ENCODE measurements at places on chromosomes 11 and 22.

- no peak for DNase-seq
Observed at GRCh38 chr11:60029015-60029632, 11.1 kb upstream of the OOSP2 start.

DNA sequence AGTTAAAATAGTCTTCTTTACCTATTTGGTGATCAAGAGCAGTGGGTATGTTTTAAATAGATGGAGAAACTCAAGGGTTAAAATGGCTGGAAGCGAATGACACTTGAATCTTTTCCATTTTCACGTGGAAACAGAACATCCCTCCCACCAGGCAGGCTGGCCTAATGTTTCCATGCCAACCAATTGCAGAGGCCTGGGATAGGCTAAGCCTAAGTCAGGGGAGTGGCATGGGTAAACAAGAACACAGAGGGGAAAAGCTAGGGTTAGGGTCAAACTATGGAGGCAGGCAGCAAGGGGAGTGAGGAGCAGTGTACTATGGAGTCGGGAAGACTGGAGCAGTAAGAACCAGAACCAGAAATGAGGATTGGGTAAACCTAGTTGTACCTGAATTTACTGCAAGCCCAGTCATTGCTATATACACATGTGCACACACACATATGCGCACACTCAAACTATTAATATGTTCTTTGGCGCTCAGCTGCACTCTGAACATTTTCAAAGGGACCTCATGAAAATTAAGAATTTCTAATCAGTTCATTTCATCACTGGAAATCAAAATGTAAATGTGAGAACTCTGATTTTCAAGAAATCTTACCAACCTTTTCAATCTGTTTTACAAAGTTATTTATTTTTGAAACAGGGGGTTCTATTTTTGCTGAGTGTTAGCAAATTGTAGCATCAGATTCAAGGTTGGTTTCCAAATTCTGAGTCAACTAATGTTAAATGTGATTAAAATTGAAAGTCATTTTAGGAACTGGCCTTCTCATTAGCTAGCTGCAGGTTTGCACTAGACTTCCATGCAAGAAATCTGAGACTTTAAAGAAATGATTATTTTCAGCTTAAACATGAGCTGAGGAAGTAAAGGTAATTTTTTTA is 327.0 kb upstream of the CCDC90B start:
- no peak for DNase-seq

DNA sequence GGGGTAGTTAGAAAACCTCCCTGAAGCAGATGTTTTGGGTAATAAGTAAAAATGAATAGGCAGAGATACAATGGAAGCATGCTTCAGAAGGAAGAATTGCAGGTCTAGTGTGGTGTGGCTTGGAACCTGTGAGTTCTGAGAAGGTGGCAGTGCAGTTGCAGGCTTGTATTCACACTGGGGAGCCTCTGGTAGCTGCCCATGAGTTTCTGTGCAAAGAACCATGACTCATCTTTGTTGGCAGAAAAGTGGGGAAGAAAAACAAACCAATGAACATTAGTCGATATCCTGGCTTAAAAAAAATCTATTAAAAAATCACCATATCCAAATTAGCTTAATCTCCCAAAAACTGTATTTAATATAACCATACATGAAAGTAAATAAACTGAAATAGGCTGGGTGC is 232.6 kb downstream of the FAT3 start:
- DNase-seq = no peak

- no peak for DNase-seq
Observed at GRCh38 chr22:45010532-45010900, 711 bp upstream of the PHF21B start.

DNA sequence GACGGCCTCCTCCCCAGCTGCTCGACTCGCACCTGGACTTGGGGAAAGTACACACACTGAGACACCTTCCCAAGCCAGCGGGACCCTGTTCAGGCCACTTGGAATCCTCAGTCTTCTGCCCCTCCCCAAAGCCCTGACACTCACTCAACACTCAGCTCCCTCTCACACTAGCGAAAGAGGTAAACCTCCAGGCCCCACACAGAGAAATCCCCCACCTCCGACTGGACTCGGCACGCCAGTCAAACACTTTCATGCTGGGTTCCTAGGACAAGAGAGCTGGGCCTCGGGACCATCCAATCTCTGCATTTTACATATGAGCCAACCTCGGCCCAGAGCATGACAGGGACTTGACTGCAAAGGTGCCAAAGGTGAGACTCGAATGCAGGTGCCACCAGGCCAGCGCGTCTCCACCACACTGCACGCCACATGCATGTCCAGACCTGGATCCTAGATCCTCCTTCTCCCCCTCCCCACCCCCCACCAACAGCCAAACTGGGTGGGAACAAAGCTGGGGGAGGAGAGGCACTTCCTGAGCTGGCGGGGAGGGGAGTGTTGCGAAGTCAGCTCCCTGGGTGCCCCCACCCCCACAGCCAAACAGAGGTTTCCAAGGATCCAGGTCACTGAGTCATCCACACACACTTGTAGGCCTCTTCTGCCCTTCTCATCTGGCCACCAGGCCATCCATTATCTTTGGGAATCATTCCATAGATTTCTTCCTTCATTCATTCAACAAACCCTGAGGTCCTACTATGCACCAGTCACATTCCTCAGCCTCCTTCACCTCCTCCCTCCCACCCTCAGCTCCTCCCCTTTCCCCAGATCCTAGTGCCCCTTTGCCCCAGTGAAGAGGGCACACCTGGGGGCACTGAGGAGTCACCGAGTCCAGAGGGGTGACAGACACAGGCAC is 10.7 kb upstream of the CD5 start:
- no peak for DNase-seq

GRCh38 chr11:31361743-31362142 is 7.8 kb downstream of the DCDC1 start:
- DNase-seq = no peak

GRCh38 chr11:20056109-20056949 is 103.9 kb downstream of the DBX1 start:
- DNase-seq = no peak

DNA sequence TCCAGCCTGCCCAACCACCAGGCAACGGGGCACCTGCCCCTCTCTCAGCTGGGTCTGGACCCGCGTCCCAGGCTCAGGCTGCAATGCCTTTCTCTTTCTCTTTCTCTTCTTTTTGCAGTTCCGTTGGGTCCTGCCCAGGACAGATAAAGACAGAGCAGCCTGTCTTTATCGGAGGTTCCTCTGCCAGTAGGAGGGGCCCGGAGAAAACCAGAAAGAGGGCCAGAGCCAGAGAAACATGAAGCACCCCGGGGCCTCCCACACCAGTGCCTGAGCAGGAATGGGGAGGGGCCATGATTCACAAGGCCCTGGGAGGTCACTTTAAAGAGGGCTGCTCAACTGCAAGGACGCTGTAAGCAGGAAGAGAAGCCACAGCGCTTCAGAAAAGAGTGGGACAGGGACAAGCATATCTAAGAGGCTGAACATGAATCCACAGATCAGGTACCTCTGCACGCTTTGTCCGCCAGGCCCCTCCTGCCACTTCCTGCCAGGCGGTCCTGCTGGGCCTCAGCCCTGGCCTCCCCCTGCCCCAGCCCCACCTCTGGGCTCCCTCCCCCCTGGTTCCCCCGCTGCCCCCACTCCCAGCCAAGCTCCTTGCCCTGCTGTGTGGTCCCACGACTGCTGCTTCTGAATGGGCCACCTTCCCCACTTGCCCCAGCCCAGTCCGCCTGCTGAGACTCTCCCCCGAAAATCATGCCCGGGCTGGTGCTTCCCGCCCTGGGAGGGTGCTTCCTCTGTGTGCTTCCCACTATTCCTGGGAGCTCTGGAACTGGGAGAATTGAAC is at the start of gene APOBEC3C:
APOBEC3C (plus strand) TSS at position 316 of the 781 bp plus-strand sequence; CDS start at position 422, 106 bp downstream.
- peak; percentile 38 for DNase-seq

GRCh38 chr22:24386937-24387471 is 40.4 kb upstream of the ADORA2A start:
- DNase-seq = no peak

DNA sequence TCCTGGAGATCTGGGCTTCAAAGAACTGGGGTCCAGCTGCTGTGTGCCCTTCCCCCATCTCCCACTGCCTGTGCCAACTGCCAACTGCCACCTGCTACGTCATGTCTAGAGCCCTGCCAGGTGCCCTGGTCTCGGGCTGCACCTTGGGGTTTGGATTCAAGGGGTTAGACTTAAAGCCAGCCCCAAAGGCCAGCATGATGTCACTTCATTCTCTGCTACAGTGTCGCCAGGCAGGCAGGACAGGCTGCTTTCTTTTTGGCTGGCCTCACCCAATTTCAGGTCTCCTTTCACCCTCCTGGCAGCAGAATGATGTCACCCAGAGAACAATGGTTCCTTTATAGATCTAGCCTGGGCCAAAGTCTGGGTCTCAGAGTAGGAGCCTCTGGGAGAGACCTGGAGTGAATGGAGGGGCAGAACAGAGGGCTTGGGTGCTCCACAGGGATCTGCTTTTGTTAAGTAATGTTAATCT is 79.5 kb upstream of the CRYBB3 start:
- no peak for DNase-seq

DNA sequence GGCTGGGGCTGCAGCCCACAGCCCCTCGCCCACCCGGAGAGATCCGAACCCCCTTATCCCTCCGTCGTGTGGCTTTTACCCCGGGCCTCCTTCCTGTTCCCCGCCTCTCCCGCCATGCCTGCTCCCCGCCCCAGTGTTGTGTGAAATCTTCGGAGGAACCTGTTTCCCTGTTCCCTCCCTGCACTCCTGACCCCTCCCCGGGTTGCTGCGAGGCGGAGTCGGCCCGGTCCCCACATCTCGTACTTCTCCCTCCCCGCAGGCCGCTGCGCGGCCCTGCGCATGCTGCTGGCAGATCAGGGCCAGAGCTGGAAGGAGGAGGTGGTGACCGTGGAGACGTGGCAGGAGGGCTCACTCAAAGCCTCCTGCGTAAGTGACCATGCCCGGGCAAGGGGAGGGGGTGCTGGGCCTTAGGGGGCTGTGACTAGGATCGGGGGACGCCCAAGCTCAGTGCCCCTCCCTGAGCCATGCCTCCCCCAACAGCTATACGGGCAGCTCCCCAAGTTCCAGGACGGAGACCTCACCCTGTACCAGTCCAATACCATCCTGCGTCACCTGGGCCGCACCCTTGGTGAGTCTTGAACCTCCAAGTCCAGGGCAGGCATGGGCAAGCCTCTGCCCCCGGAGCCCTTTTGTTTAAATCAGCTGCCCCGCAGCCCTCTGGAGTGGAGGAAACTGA is 731 bp downstream of the GSTP1 start:
- DNase-seq = peak; percentile 35

DNA sequence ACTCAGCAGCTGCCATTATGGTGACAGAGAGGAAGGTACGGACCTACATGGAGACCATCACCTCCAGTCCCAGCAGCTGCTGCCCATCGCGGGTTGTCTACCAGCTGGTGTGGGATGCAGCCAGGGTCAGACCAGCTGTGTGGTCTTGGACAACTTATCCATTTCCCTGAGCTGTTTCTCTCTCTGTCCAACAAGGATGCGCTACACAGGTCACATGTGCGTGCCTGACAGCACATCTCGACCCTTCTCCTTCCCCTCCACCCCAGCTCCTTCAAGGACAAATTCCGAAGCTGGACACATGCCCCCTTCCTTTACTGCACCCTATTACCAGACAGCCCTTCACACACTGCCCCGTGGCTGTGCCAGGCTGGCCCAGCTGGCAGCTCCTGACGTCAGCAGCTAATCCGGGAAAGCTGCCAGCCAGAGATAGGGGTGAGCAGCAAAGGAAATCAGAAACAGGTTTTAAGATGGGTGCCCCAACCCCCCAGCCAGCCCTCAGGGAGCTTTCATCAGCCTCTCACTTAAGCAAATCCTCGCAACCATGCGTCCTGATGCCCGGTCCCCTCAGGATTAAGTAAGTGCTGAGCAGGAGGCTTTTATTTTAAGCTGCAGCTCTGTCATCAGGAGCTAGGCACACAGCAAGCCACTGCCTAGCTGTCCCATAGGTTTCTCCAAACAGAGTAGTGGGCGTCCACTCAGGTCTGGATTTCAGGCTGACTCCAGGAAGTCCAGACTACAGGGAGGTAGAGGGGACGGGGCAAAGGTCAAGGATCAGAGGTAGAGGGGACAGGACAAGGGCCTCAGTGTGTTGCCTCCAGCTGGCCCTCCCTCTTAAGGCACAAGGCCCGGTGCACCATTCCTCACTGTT is 20.3 kb downstream of the TEF start:
- no peak for DNase-seq

DNA sequence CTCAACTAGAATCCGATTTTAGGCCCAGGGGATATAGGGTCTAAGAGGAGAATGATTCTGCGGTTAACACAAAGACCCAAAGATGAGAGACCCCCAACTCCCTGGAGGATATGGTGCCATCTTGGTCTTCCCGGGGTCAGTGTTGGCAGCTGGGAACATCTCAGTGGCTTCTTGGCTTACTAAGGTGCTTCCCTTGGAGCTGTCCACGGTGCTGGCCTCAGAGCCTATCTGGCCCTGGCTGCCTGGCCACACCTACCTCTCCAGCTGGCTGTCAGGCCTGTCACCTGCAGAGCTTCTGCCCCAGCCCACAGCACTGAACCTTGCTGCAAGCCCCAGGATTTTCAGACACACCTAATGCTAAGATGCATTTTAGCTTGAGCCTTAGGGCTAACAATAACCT is 70.7 kb upstream of the THY1 start:
- no peak for DNase-seq

- DNase-seq = no peak
Observed at GRCh38 chr22:19873960-19874306, 19.3 kb upstream of the GNB1L start.

- no peak for DNase-seq
Observed at GRCh38 chr11:65479184-65480145, 19.4 kb upstream of the MALAT1 start.

GRCh38 chr11:43546561-43547429 is 133.7 kb upstream of the HSD17B12 start:
- no peak for DNase-seq

- DNase-seq = no peak
Observed at GRCh38 chr11:98107736-98108135, 913.0 kb upstream of the CNTN5 start.

DNA sequence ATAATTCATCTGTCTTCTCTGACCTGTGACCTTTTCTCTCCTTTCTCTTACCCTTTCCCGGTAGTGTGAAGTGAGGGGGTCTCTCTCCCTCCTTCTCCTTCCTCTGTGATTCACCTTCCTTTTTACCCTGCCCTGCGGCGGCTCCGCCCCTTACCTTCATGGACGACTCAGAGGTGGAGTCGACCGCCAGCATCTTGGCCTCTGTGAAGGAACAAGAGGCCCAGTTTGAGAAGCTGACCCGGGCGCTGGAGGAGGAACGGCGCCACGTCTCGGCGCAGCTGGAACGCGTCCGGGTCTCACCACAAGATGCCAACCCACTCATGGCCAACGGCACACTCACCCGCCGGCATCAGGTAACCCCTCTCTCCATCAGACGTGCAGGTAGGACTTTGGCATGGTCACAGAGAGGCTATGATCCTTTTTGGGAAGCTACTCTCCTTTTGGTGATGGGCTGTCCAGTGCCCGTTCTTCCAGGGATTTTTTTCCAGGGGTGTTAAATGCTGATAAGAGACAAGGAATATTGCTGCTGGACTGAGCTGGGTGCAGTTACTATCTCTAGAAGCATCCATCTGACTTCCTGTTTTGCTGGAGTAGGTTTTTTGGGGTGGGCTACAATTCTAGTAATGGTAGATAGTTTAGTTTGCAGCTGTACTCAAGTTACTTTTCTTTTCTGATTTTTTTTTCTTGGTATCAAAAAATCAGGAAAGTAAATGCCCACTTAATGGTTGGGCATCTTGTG is 29.9 kb downstream of the CTNND1 start:
- peak; percentile 43 for DNase-seq

- no peak for DNase-seq
Observed at GRCh38 chr11:44113572-44113971, 18.1 kb downstream of the EXT2 start.
